A549 treated with CORT108297 at 1 μM for 4 hours (cell line): ENCODE measurements at places on chromosomes 4 and X. TPM values are rescaled to one million over a fixed set of nuclear protein-coding genes. Genes with fewer than 3 reads are reported as not detected.

Gene CSAG1
- 0.32 to 0.54 TPM (median 0.46 TPM) in 5 replicates for total RNA-seq

Gene ADGRL3
- total RNA-seq: 0.01 to 0.05 TPM (median 0.02 TPM) in 4 of 5 replicates, not detected in the other

Gene UGT2B10
- total RNA-seq: 0.06 TPM in 1 of 5 replicates, not detected in the others

Gene AFM
- not detected in 5 replicates for total RNA-seq

Gene MAGEC2
- not detected in 5 replicates for total RNA-seq

Gene MAGEA1
- 0.09 to 0.21 TPM (median 0.14 TPM) in 5 replicates for total RNA-seq

Gene MSX1
- total RNA-seq: 5.6 to 11.8 TPM (median 9.9 TPM) in 5 replicates

Gene ETDA
- not detected in 5 replicates for total RNA-seq

Gene GAGE2A
- not detected in 5 replicates for total RNA-seq

Gene CFAP99
- total RNA-seq: 0.05 to 0.35 TPM (median 0.06 TPM) in 5 replicates

Gene DKK2
- not detected in 5 replicates for total RNA-seq

Gene KCNE5
- total RNA-seq: 0.06 to 0.20 TPM (median 0.09 TPM) in 4 of 5 replicates, not detected in the other

Gene RTL3
- not detected in 5 replicates for total RNA-seq

Gene SATL1
- total RNA-seq: not detected in 5 replicates

Gene RAB39B
- 0.60 to 1.2 TPM (median 0.76 TPM) in 5 replicates for total RNA-seq

Gene ARMCX2
- total RNA-seq: 0.08 to 0.11 TPM in 2 of 5 replicates, not detected in the others

Gene GATB
- 9.9 to 12.1 TPM (median 11.3 TPM) in 5 replicates for total RNA-seq

Gene CMC4
- 14.7 to 18.7 TPM (median 16.1 TPM) in 5 replicates for total RNA-seq

Gene SULT1E1
- not detected in 5 replicates for total RNA-seq
